ENCODE measurements at places on chromosomes 2 and 18. TPM values are rescaled to one million over a fixed set of nuclear protein-coding genes. Genes with fewer than 3 reads are reported as not detected.

DNA sequence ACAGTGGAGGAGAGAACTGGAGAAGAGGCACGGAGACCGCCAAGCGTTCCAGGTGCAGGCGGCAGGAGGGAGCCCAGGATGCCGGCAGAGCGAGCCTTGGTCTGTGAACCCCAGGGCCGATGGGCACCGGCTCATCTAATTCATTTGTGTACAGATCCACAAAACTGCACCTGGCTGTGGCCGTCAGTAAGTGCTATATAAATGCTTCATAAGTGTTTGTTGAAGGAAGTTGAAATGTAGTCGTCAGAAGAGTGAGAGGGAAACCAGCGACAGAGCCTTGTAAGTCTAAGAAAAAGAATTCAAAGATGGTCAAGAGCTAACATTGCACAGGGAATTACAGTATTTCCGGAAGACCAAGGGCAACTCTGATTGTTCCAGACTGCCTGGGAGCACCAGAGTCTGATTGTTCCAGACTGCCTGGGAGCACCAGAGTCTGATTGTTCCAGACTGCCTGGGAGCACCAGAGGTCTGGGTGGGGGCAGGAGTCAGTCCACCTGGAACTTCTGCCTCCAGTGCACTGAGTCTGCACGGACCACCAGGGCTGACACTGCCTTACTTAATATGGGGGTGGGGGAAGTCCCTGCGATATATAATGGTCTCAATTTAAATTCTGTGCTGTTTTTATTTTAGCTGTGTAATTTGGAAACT is 112.3 kb downstream of the BCL2 start:
- DNase-seq: no peak

DNA sequence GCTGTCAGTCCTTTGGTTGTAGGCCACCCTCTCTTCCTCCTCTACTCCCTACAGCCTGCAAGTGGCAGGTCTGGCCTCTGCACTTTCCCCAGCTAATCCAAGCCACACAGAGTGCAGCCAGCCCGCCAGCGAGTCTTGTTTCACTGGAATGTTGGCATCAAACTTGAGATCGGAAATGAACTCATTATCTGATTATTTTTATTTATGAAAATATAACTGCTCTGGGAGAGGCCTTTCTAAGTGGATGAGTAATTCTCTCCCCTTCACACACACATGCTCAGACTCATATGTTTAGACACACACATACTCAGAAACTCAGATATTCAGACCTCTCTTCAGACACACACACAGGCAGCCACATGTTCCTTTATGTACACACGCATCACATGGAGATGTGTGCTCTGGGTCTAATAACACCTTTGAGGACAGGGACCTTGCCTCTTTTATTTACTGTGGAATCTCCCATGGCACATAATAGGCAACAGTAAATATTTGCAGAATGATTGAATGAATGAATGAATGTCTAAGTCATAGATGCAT is 151.3 kb downstream of the ZFP36L2 start:
- DNase-seq: no peak

- DNase-seq: no peak
Observed at GRCh38 chr2:112074506-112074905, 19.4 kb downstream of the TMEM87B start.

DNA sequence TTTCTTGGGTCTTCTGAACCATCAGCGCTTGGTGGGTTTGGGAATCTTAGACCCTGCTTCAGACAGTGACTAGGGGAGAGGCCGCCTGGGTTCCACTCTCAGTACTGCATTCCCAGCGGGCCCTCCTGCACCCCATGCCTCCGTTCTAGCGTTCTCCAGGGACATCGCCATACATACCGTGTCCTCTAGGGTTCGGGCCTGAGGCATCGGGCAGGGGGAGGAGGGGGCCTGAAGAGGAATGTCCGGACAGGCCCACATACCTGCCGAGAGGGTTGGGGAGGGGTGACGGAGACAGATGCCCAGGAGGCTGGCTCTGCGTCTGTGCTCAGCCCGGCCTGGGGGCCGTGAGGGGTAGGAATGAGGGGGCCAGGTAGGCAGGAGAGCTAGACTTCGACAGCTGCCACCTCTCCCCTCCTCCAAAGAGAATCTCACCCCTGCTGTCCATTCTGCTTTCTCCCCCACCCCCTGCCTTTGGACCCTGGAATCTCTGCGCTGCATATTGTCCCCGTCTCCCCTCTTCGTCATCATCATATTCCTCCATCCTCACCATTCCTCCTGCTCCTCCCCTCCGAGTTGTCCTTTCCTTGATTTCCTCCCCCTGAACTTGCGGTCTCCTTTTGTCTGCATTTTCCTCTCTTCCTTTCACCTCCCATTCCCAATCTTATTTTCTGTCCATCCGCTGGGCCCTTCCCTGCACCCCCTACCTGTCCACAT is 7.8 kb upstream of the WNT10A start:
- DNase-seq: no peak

DNA sequence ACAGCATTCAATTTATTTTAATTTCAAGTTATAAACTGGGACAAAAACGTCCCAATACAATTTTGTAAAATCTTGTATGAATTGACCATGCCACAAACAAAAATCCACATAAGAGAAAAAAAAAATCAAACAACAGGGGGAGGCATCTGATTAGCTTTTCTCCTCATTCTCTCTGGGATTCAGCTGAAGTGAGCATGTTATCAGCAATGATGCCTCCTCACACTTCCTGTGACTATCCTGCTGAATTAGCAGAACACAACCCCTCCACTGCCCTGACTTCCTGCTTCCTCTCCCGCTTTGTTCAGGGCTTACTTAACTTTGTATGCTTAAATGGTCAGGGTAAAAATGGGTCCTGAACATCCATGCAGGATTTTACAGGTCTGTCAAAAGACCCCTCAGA is 132.2 kb upstream of the ITGB6 start:
- DNase-seq: no peak

The KLHL14 gene
- not detected for total RNA-seq

The SPEG gene
- total RNA-seq: not detected
